ENCODE measurements at places on chromosomes 6 and 20. TPM values are rescaled to one million over a fixed set of nuclear protein-coding genes. Genes with fewer than 3 reads are reported as not detected.

The GABRR1 gene
- not detected for total RNA-seq

The LAMA2 gene
- 40.2 TPM for total RNA-seq

The PSORS1C2 gene
- not detected for total RNA-seq

The GTSF1L gene
- not detected for total RNA-seq

The CST1 gene
- total RNA-seq = 11.3 TPM

The VSX1 gene
- not detected for total RNA-seq

The MACROD2 gene
- 1.6 TPM for total RNA-seq

The ELOVL2 gene
- 1.6 TPM for total RNA-seq

The COL9A3 gene
- under 0.01 TPM for total RNA-seq

The MYO6 gene
- total RNA-seq = 15.1 TPM

The AMD1 gene
- total RNA-seq = 123 TPM

The PGC gene
- not detected for total RNA-seq

The FUCA2 gene
- total RNA-seq = 54.1 TPM

The OR2H1 gene
- total RNA-seq = not detected

The GSTA4 gene
- total RNA-seq = 25.9 TPM

The HCK gene
- not detected for total RNA-seq

The COL11A2 gene
- under 0.01 TPM for total RNA-seq
